Effector memory CD4-positive, alpha-beta T cell (primary cell): ENCODE measurements at places on chromosomes 5 and 9.

DNA sequence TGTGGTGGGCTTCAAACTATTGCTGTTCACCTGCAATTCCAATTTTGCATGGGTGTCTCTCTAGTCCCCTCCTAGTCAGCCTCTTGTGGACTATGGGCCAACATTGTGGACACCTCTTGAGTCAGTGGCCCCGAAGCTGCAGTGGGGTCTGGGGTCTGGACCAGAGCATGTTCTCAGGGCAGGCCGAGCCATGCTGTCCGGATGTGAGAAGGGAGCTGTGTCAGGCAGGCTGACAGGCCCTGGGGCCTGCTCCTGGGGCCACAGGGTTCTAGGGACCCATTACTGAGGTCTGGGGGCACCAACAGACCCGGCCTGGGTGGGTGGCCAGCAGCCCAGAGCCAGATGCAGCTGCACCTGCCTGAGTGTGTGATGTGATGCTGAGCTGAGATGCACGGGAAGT is 16.5 kb upstream of the IRX4 start:
- no peak for DNase-seq

GRCh38 chr5:169534311-169534880 is 49.2 kb upstream of the SPDL1 start:
- no peak for DNase-seq

- no peak for DNase-seq
Observed at GRCh38 chr9:107888773-107889227, 399.2 kb upstream of the KLF4 start.

GRCh38 chr9:133845440-133845839 is 107.3 kb upstream of the SARDH start:
- DNase-seq = no peak

DNA sequence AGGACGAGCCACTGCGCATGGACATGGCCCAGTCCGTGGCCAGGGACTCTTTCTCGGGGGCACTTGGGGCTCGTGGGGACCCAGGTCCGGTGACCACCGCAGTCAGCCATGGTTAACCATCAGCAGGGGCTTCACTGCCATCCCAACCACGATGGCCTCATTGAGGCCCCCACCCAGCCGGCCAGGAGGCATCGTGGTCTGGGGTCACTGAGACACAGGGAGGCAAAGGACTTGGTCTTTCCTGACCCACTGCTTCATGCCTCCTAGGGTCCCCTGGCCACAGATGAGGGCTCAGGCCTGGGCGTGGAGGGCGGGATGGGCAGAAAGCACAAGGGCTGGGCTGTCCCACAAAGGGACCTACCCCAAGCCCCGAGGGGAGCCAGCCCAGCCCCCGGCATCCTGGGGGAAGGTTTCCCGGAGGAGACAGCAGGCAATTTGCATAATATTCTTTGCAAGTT is 6.6 kb downstream of the NACC2 start:
- DNase-seq = no peak

DNA sequence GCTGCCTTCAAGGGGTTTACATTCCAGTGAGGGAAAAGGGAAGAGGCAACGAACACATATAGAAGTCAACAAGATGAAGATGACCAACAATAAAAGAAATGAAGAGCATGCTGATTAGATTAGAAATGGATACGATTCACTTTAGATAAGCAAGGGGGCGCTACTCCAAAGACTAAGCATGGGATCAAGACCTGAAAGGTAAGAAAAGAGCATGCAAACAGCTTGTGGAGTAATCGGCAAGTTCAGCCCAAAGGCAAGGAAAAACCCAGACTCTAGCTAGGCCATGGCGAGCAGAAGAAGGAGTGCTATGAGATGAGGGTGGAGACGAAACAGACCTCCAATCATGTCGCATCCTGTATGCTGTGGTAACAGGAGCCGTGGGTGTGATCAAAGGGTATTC is 124.4 kb downstream of the FANCC start:
- no peak for DNase-seq

DNA sequence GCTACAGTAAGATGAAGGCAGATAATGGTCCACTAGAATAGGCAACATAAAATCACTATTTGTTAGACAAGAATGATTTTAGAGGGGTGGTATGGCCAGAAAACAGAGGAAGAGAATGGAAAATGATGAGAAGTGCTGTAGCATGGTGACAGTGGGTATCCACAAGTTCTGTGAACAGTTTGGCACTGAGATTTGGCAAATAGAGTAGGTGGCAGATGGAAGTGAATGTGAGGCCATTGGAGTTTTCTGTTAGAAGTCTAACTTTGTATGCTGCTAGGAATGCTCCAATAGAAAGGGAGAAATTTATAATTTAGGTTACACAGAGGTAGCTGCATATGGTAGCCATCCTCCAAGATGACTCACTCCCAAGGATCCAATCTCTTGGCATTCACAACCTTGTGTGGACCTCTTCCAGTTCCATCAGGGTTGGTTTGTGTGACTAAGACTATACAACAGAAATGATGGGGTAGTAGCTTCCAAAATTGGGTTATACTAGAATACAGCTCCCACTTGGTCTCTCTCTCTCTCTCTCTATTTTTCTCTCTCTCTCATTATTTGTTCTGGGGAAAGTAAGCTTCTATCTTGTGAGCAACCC is 646.9 kb upstream of the ZNF608 start:
- no peak for DNase-seq

GRCh38 chr9:19759066-19759465 is 29.8 kb downstream of the SLC24A2 start:
- DNase-seq = no peak

- no peak for DNase-seq
Observed at GRCh38 chr5:61177070-61177469, 14.8 kb upstream of the SMIM15 start.

GRCh38 chr9:91307279-91307678 is 54.4 kb downstream of the AUH start:
- no peak for DNase-seq

GRCh38 chr5:102628441-102629175 is 126.5 kb upstream of the PAM start:
- no peak for DNase-seq

- DNase-seq = no peak
Observed at GRCh38 chr9:27336829-27337228, 39.9 kb upstream of the EQTN start.

DNA sequence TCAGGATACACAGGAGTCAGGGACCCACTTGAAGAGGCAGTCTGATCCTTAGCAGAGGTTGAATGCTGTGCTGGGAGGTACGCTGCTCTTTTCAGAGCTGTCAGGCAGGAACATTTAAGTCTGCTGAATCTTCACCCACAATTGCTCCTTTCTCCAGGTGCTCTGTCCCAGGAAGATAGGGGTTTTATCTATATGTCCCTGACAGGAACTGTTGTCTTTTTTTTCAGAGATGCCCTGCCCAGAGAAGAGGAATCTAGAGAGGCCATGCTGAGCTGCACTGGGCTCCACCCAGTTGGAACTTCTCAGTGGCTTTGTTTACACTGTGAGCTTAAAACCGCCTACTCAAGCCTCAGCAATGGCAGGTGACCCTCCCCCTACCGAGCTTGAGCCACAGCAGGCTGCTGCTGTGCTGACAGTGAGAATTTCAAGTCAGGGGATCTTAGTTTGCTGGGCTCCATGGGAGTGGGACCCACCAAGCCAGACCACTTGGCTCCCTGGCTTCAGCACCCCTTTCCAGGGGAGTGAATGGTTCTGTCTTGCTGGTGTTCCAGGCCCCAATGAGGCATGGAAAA is 169.0 kb downstream of the FBXL17 start:
- no peak for DNase-seq

DNA sequence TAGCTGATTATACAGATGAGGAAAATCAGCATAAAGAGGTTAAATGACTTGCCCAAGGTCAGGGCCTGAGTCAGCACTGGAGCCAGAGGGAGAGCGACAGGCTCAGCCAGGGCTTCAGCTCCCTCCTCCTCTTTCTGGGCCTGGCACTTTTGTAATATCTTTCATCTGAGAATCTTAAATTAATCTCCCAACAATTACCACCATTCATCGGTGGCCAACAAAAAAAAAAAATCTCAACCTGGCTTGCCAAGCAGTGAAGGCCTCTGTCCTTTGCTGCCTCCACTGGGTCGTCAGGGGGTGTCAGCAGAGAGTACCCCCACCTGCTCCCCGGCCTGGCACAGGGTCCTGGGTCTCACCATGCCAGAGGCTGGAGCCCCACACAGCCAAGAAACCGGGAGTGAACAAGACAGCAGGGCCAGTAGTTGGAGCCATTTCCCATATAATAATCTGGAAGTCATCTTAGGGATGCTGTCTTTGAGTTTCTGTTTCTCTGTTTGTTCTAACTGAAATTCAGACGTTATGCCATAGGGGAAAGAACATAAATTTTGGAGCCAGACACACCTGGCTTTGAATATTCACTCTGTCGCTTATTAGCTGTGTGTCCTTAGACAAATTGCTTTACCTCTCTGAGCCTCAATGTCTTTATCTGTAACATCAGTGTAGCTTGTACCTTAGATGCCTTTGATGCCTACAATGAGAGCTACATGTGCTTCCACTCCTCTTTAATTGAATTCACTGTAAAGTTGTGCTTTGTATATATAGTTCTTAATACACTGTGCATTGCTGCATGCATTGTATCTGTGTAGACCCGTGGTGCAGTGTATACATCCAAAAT is 299.9 kb upstream of the MSX2 start:
- DNase-seq = no peak

DNA sequence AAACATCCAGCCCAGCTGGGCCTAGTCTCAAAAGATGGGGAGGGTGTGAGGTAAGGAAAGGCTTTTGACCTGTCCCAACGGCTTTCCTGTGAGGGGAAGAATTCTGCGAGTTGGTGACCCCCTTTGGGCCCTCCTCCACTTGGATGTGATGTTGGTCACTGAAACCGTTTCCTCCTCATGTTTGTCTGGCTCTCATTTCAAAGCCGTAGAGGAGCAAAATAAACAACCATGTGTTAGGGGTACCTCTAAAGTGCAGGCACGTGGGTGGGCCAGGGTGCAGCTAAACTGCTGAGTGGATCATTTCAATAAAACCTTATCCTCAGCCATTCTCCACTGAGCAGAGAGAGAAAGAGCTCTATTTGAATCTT is 84.3 kb upstream of the MELK start:
- no peak for DNase-seq

GRCh38 chr9:133037775-133038515 is 7.1 kb downstream of the GTF3C5 start:
- no peak for DNase-seq

DNA sequence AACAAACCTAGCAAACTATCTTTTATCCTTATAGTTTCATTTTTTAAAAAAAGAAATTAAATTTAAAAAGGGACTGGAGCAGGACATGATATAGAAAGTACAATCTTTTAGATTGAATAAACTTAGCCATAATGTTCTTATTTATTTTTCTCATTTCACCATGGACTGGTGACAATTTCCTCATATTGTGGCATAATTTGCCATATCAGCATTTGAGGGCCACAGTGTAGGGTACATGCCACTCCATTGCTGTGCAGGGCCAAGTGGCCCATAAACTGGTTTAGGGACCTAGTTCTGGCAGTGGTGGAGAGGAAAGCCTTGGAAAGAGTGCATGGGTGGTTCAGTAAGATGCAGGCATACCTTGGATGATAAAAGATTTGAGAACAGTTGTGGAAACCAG is 232.9 kb upstream of the ELL2 start:
- DNase-seq = no peak

GRCh38 chr5:153714798-153715197 is 224.3 kb downstream of the GRIA1 start:
- no peak for DNase-seq

DNA sequence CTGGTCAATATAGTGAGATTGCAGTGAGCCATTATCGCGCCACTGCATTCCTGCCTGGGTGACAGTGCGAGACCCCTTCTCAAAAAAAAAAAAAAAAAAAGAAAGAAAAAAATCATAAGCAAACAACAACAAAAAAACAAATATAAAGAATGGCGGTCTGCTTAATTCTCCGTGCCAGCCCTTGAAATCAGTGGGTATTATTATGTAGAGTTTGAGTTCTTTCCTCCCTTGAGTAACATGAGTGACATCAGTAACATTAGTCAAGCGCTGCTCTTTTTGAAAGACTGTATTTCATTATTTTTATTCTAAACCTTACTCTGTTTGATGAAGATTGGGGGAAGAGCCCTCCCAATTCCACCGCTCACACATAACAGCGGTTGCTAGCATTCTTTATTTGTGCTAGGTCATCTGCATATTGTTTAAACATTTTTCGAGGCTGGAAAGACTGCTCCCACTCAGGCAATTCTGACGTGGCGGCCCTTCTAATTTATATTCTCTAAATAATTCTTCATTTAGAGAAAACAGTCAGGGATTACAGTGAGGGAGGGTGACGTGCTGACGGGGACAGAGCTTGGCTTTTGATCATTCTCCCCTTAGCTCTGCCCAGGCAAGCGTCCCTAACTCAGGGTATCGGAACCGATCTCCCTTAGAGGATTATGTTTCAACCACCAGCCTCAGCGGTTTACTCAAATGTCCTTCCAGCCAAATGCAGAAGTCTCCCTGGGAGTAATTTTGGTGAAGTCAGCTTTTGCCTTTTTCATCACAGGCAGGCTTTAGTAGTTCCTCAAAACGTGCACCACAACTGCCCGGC is 860 bp upstream of the MARCHF6 start:
- no peak for DNase-seq

DNA sequence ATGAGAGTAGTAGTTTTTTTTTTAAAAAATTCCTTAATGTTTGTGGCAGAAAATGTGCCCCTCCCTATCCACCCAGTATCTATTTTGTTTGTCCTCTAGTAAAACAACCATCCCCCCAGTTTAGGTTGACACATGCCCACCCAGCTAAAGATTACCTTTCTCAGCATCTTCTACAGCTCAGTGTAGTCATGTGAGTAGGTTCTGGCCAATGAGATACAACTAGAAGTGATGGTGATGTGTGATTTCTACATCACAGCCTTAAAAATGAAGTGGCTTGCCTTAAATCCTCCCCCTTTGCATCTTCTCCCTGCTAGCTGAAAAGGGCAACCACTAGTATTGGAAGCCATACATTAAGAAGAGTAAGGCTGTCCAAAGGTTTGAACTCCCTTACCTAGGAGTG is 14.9 kb downstream of the CHD1 start:
- DNase-seq = no peak

DNA sequence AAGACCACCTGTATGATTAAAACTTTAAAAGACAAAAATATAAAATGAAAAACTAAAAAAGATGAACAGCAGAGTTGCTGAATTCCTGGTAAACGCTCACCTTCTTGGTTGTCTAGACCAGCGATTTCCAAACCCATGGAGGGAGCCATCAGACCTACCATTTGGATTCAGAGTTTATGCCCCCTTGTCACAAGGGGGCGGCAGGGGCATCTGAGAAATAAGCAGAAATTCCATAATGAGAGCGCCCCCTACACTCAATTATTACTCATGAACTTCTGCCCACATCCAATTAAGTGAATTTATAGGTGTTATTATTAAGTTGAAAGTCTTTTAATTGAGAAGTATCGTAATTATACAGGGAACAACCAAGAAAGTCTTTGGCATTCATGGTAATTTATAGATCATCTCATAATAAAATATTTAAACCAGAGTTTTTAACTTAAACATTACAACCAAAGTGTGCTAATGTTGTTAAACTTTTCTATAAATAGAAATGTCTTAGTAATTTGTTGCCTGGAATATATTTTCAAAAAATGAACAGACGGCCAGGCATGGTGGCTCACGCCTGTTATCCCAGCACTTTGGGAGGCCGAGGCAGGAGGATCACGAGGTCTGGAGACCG is 35.2 kb upstream of the SPATA31C2 start:
- peak; percentile 8 for DNase-seq

- peak; percentile 27 for DNase-seq
Observed at GRCh38 chr5:141186897-141187512, at the start of gene PCDHB9. PCDHB9 (plus strand) TSS chr5:141187161; CDS start chr5:141187319, 158 bp downstream.

- DNase-seq = no peak
Observed at GRCh38 chr5:76050134-76050533, 33.0 kb upstream of the SV2C start.
